H9 (cell line): ENCODE measurements at places on chromosomes 1 and 21.

GRCh38 chr1:49436865-49437264 is 586.9 kb downstream of the AGBL4 start:
- DNase-seq = no peak

DNA sequence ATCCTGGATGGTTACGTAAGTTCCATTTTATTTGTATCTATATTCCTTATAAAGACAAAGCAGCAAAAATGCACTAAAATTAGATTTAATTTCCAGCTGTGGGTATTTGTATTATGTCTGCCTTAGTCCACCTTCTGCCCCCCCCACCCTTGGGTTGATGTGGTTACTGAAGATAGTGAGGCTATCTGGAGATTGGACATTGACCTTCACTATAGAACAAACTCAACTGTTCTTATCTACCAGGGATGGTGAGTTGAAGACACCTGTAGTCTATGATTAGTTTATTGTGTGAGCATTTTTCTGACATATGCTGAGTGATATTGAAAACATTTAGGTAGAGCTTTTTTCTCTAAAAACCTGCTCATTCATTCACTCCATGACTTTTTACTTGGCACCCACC is 122.2 kb downstream of the NFIA start:
- no peak for DNase-seq

- DNase-seq = no peak
These were observed 178.9 kb upstream of the IVNS1ABP start for GRCh38 chr1:185495898-185496297.

GRCh38 chr1:178039891-178040290 is 54.0 kb upstream of the RASAL2 start:
- DNase-seq = no peak

DNA sequence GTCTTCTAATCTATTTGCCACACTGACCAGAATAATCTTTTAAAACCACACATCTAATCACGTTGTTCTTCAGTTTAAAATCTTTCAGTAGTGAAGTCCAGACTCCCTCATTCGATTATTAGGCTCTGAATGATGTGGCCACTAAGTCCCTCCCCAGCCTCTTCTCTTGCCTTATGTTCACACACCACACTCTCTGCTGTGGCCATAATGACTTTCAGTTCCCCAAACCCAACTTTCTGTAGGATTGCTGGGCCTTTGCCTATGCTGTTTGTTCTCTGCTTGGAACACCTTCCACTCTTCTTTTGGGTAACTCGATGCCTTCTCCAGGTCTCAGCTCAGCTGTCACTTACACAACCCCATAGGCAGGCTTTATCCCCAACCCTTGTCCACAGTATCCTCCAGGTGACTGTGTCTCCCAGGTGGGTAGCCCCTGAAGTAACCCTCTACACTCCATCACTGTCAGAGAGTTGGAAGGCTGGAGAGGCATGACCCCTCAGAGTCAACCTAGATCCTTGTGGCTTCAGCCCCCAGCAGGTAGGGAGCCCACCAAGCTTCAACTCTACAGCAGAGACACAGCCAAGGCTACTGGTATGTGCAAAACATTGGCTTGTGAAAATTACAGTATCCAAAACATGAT is 8.4 kb upstream of the SLC37A1 start:
- no peak for DNase-seq

GRCh38 chr21:41747943-41748738 is 18.7 kb downstream of the RIPK4 start:
- DNase-seq = no peak

DNA sequence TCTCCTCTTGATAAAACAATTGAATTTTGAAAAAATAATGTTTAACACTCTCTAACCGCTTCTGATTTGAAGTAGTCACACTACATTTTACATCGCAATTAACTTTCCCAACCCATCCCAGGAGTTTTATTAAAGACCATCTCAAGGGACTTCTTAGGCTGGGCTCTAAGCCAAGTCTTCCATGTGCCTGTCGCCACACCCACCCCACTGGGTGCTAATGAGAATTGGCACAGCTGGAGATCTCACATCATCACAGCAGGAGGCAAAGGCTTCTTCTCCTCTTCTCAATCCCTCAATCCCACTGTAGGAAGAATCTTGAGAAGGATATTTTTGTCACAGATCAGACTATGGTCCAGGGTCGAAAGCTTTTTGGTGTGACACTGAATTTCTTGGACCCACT is 328.9 kb downstream of the NUF2 start:
- no peak for DNase-seq

DNA sequence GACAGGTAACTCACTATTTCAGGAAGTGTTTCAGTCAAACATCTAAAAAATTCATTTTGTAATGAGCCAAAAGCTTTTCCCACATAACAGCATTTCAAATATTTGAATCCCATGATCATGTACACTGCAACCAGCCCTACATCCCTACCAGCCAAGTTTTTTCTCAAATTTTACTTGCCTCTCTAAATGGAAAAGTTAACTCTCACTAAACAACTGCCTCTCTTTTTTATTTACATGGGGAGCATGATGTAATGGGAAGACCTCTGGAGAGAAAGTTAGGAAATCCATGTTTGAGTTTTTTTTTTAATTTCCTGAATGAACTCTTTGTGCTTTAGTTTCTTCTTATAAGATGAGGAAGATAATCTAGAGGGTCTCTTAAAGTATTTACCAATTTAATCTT is 70.5 kb downstream of the TTLL7 start:
- DNase-seq = no peak

GRCh38 chr1:158833264-158833663 is 2.1 kb downstream of the MNDA start:
- no peak for DNase-seq

DNA sequence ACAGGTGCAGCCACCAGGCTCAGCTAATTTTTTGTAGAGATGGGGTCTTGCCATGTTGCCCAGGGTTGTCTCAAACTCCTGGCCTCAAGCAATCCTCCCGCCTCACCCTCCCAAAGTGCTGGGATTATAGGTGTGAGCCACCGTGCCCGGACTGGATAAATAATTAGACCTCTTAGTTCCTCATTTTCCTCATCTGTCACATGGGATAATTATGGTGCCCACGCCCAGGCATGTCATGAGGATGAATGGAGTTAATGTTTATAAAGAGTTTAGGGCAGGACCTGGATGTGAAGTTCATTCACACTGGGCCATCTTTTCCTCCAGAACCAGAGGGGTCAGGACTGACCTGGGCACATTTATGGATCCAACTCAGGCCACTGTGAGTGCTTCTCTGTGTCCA is 23.7 kb downstream of the PADI3 start:
- DNase-seq = no peak

- peak; percentile 65 for DNase-seq
These were observed 4.7 kb downstream of the FOXO6 start for GRCh38 chr1:41365772-41366454.

GRCh38 chr1:53653200-53653575 is 85.8 kb downstream of the GLIS1 start:
- DNase-seq = no peak

DNA sequence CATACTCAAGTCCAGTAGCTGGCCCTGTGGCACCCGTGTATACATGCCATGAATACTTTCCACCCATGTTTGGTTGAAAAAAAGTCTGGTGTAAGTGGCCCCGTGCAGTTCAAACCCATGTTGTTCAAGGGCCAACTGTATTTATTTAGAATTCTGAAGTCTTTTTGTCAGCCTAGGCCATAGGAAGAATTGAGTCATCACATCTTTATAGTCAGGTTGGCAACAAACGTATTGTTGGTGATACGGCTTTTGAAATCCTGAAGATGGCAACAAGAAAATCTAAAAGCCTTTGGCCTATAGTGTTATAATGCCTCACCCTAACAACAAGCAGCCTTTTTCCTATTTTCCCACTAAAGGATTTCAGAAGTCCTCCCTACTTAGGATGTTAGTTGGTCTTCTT is 363.6 kb downstream of the PLPP3 start:
- DNase-seq = no peak

GRCh38 chr1:109804660-109805059 is 40.9 kb upstream of the EPS8L3 start:
- peak; percentile 10 for DNase-seq

GRCh38 chr1:91751275-91751674 is 134.7 kb downstream of the TGFBR3 start:
- no peak for DNase-seq

DNA sequence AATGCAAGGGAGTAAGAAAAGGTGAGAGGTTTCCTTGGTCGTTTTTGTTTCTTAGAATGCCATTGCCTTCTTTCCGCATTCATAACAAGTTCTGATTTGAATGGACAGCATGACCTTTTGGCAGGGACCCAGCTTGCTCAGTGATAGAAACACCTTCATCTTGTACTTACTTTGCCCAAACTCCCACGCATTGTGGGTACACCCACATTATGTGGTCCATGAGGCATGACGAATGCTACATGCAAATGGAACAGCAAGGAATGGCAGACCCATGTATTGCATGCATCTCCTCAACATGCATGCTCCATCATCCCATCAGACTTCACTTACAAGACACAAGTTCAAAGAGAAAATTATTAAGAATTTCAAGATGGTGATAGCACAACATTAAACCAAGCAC is 102.8 kb downstream of the CDC7 start:
- no peak for DNase-seq

DNA sequence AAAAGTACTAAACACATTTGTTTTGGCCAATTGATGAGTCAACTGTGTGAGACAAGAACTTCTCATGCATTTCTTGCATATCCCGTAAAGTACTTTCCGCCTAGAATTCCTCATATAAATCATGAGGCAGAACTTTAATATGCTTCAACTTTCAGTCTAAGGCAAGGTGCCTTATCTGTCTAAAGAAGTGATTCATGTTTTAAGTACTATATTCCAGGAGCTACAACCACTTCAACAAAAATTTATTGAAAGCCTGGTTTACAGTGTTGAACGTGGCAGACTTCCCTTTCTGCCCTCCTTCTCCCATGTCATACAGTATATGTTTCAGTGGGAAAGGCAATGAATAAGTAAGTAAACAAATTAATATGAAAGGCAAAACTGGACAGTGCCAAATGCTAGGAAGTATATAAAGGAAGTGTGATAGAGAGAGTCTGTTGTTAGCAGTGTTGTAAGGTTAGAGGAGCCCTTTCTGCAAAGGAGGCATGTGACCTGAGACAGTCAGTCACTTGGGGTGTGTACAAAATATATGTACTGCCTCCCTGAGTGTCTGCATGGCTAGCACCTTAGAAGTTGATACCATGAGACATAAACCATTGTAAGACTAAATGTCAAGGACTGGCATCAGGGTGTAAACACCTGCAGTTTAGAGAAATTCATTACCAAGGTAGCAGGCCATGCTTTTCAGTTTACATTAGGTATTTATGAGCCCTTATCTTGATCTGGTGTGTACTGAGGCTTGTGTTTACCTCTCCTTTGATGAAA is 362.2 kb downstream of the SRGAP2C start:
- no peak for DNase-seq

DNA sequence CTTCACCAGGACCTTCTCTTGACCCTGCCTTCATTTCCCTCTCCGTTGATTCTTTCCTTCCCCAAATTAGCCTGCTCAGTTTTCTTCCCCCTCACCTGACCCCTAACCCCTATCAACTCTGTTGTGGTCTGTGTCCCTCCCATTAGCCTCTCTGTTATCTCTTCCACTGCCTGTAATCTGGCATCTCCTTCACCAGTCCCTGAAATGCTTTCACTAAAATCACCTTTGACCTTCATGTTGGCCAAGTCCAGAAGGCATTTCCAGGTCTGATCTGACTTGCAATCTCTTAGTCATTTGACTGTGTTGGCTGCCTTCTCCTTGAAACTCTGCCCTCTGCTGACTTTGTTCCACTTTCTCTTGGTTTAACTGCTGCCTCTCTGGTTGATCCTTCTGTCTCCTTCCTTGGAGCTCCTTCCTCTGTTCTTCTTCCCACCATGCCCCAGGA is 28.2 kb downstream of the ATP8B2 start:
- DNase-seq = no peak

DNA sequence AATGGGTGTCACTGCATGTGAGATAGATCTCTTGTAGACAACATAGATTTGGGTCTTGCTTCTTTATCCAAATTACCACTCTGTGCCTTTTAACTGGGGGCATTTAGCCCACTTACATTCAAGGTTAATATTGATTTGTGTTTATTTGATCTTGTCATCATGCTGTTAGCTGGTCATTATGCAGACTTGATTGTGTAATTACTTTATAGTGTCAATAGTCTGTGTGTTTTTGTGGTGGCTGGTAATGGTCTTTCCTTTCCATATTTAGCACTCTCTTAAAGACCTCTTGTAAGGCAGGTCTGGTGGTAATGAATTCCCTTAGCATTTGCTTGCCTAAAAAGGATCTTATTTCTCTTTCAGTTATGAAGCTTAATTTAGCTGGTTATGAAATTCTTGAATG is 29.6 kb downstream of the ZNF691 start:
- no peak for DNase-seq

DNA sequence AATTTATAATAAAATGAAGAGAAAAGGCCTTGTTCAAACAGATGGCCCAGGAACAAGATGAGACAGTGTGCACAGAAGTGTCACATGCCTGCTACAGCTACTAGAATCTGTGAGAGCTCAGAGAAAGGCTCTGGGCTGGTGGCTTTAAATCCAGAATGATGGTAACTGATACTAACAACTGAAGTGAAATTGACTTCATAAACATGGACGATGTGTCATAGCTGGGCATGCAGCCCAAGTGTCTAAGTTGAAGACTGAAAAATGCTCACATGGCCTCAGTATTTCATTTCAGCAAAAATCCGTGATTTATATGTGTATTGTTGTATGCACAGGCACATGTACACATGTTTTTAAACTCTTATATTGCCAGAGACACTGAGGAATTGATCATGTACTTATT is 208.3 kb upstream of the RUNX1 start:
- DNase-seq = no peak

GRCh38 chr1:55352811-55353180 is 137.6 kb upstream of the USP24 start:
- DNase-seq = no peak

- peak; percentile 59 for DNase-seq
These were observed 775 bp upstream of the TMEM63A start for GRCh38 chr1:225882694-225883615.

DNA sequence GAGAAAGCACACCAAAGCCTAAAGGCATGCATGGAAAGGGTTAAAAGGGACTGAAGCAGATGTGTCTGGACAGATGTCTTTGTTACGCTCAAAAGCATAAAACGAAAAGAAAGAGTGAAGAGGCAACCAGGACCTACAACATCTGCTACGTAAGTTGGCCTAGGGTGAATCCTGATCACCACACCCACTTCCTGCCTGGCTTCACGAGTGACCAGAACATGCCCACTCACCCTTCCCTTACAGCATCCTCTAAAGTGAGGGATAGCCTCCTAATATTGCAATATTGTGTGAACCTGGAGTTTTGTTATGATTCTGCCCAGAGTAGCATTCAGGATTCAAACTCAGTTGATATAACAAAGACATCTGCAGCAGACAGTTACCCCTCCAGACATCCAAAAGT is 10.6 kb upstream of the OLIG2 start:
- DNase-seq = no peak

DNA sequence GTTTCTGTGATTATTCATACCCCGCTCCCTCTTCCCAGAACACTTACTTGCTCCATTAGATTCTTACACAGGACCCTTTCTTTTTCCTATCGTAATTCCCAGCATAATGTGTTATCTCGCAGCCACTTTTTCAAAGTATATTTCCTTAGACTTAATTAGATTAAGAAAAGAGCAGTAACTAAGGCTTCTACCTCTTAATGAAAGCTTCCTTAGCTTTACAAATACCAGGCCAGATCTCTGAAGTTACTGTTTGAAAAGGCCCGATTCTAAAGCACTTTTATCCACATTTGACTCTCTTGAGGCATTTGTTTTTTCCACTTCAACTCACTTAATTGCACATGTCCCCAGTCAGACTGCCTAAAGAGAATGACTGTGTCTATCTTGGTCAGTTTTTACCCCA is 1264.3 kb upstream of the ADGRL2 start:
- no peak for DNase-seq

GRCh38 chr21:46633566-46633965 is 1.9 kb upstream of the PRMT2 start:
- no peak for DNase-seq

- no peak for DNase-seq
These were observed 90.1 kb downstream of the NTPCR start for GRCh38 chr1:233040494-233040893.
